ENCODE measurements at places on chromosomes 4 and X.

DNA sequence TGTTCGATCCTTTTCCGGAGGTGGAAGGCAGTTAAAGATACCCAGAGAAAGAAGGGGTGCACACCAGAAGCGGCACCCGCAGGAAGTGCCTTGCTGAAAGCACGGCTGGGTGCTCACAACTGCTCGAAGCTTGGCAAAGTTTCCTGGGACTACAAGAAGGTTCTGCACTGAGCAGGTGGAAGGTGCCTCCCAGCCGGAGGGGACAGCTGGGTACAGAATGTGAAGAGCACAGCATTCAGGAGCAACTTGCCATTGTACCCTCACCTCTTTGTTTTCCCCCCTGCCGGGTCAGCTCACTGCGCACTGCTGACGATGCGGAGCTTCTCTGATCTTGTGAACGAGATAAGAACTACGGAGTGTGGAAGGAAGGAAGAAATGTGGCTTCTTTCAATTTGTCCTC lies 289.2 kb downstream of the FBXW7 start:
- DNase-seq = no peak

DNA sequence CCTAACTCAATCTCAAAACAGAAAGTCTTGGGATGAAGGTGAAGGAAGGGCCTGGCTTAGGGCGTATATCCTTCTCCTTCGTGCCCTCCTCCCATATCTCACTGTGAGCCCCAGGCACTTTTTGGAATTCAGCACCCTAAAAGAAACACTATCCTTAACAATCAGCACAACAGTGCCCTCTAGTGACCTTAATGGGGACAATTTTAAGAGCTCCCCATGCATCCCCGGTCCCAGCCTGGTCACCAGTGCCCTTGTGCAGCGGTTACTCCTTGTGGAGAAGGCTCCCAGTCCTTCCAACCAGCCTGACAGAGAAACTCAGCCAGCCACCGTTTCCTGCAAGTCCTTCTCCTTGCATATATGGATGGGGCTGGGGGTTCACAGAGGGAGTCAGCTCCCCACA lies 4.2 kb downstream of the PAK3 start:
- DNase-seq = peak; percentile 3

DNA sequence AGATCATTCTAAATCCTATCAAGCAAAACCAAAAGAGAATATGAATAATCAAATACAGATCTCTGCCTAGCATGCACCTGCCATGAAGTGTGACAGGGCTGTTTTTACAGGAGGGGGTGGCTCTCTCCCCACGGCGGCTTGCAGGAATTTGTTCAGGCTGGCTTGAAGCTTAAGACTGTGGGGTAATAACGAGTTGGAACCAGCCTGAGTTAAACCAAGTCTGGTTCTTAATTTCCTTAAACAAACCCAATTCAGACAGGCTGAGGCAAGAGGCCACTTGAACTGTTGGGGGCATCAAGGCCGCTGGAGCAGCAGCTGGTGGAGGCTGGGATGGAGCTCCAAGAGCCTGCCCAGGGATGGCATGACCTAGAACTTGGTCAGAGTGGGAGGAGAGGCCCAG lies 45.1 kb upstream of the LGI2 start:
- DNase-seq = no peak

GRCh38 chr4:15783676-15784075 lies 5.5 kb downstream of the CD38 start:
- no peak for DNase-seq

DNA sequence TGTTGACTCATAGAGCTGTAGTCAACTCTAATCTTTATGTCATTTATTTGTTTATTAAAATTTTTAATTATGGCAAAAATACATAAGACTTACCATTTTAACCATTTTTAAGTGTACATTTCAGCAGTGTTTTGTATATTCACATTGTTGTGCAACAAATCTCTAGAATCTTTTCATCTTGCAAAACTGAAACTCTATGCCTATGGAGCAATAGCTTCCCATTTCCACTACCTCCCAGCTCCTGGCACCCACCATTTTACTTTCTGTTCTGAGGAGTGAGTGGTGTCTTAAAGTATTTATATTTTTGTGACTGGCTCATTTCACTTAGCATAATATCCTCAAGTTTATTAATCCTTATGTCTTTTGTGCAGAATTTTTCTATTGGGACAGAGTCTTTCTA lies 181.0 kb downstream of the GPAT3 start:
- no peak for DNase-seq

DNA sequence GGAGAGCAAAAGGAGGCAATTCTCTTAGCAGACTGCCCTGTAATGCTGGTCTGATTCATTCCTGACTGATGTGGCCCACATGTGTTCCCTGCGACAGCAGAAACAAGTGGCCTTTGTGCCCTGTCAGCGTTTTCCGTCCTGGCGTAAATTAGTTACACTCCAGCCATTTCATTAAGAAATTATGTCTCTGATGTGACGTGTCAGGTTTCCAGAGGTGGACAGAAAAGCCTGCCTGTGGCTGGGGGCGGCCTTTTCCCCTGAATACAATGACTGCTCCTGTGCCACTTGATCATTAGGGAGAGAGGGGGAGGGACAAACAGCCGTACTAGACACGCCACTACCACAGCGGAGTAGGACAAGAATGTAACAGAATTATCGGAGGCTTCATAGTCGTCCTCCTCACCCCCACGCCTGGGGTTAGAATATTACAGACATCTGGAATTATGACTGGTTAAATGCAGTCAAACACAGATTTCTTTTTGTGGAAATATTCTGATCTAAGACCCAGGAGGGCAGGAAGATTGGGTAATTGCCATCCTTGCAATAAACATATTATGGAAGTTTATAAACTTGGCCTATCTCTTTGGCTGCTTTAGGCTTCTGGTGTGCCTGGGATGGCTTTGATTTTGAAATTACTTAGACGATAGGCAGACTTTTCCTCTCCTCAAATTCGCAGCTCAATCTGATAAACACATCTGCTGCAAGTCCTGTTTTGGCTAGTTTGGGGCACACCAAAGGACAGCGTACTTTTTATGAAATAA lies 146.2 kb upstream of the BCOR start:
- no peak for DNase-seq

- DNase-seq = no peak
Observed at GRCh38 chr4:60450054-60450453, 750.1 kb upstream of the ADGRL3 start.
